Activated T-helper 17 cell treated with anti-CD3 and anti-CD28 coated beads, Interleukin-2, amount 50 U/mL, for 72 hours (primary cell): ENCODE measurements at places on chromosomes 1 and 21. TPM values are rescaled to one million over a fixed set of nuclear protein-coding genes. Genes with fewer than 3 reads are reported as not detected.

AMY1B gene
- not detected for total RNA-seq

- ATAC-seq = no peak
These were observed 6.1 kb downstream of the ATF3 start for GRCh38 chr1:212614453-212615200.

- peak; percentile 79 for ATAC-seq
These were observed at the start of gene CDC42BPA for GRCh38 chr1:227318016-227318852. TSS of gene CDC42BPA (minus strand) at chr1:227318492. CDS start at chr1:227317182, 1,310 bp downstream.

DNA sequence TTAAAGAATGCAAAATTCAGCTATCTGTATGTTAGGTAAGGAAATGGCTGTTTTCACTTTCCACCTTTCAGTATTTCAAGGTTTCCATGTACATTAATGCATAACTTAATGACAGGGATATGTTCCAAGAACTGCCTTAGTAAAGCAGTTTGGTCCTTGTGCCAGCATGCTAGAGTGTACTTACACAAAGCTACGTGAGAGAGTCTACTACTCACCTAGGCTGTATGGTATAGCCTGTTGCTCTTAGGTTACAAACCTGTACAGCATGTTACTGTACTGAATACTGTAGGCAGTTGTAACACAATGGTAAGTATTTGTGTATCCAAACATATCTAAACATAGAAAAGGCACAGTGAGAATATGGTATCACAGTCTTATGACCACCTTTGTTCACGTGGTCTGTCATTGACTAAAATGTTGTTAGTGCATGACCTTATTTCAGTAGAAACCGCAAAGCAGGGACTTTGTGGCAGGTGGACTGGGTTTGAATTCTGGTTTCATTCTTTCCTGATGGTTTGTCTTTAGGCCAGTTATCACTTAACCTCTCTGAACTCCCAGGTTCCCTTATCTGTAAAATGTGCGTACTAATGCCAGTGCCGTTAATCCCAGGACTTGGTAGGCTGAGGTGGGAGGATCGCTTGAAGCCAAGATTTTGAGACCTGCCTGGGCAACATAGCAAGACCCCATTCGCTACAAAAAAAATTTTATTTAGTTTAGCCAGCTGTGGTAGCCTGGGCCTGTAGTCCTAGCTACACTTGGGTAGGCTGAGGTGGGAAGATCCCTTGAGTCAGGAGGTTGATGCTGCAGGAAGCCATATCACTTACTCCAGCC is 4.9 kb downstream of the SMYD2 start:
- ATAC-seq = no peak

GRCh38 chr1:234555390-234556024 is 54.5 kb downstream of the IRF2BP2 start:
- ATAC-seq = no peak

GRCh38 chr1:3680488-3681230 is 28.3 kb downstream of the TP73 start:
- ATAC-seq = no peak

NUCKS1 gene
- total RNA-seq = 110 TPM

DNA sequence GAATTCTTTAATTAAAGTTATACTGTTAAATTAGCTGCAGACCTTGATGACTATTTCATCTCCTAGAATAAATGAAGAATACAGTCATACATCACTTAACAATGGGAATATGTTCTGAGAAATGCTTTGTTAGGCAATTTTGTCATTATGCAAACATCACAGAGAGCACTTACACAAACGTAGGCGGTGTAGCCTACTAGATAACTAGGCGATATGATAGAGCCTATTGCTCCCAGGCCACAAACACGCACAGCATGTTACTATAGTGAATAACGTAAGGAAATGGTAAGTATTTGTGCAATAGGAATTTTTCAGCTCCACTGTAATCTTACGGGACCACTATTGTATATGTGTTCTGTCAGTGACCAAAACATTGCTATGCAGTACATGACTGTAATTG is 37.6 kb upstream of the DESI2 start:
- ATAC-seq = no peak
